Smooth muscle cell of bladder (primary cell): ENCODE measurements at places on chromosomes 5 and 9. TPM values are rescaled to one million over a fixed set of nuclear protein-coding genes. Genes with fewer than 3 reads are reported as not detected.

Gene ANGPTL2
- 125 and 167 TPM in 2 replicates for total RNA-seq

Gene NR2F1
- 49.5 and 55.8 TPM in 2 replicates for total RNA-seq

Gene GABRA6
- not detected in 2 replicates for total RNA-seq

Gene ACSL6
- total RNA-seq, result under 0.01 and 0.09 TPM in 2 replicates

Gene SLC6A7
- not detected in 2 replicates for total RNA-seq

Gene AIF1L
- under 0.01 TPM in 2 replicates for total RNA-seq

Gene ZNG1E
- 21.8 and 26.3 TPM in 2 replicates for total RNA-seq

Gene CCL21
- total RNA-seq, result not detected in 2 replicates

Gene NRARP
- 0.09 and 0.14 TPM in 2 replicates for total RNA-seq

Gene OLFM1
- 3.9 and 5.5 TPM in 2 replicates for total RNA-seq

Gene SLC46A2
- not detected in 2 replicates for total RNA-seq

Gene MRPS27
- 71.9 and 79.1 TPM in 2 replicates for total RNA-seq

Gene TERT
- total RNA-seq, result not detected in 2 replicates

Gene CNTLN
- 8.0 and 9.7 TPM in 2 replicates for total RNA-seq

Gene GABBR2
- total RNA-seq, result 2.0 and 12.9 TPM in 2 replicates

Gene SLC6A18
- total RNA-seq, result not detected in 2 replicates

Gene PRRT1B
- not detected in 2 replicates for total RNA-seq

Gene GPR151
- total RNA-seq, result not detected in 2 replicates

Gene KIAA0825
- total RNA-seq, result 3.0 and 3.1 TPM in 2 replicates

Gene CLTA
- 281 and 295 TPM in 2 replicates for total RNA-seq

Gene VAV2
- 9.5 and 12.4 TPM in 2 replicates for total RNA-seq

Gene RPP25L
- 24.8 and 25.9 TPM in 2 replicates for total RNA-seq

Gene RNF208
- total RNA-seq, result under 0.01 and 0.18 TPM in 2 replicates

Gene ENTREP1
- total RNA-seq, result not detected in 2 replicates

Gene KYAT1
- total RNA-seq, result 5.3 and 5.9 TPM in 2 replicates

Gene ADRB2
- under 0.01 and 0.09 TPM in 2 replicates for total RNA-seq

Gene ADRA1B
- total RNA-seq, result 0.14 and 0.18 TPM in 2 replicates

Gene MCIDAS
- total RNA-seq, result not detected in 2 replicates

Gene CCDC183
- 0.28 and 0.46 TPM in 2 replicates for total RNA-seq

Gene ECM2
- 4.3 and 5.0 TPM in 2 replicates for total RNA-seq

Gene SLC45A2
- 0.14 and 0.18 TPM in 2 replicates for total RNA-seq

Gene NR5A1
- not detected in 2 replicates for total RNA-seq

Gene SELENOP
- total RNA-seq, result 98.6 and 131 TPM in 2 replicates

Gene DBH
- total RNA-seq, result not detected in 2 replicates

Gene FIBCD1
- total RNA-seq, result 0.28 and 1.5 TPM in 2 replicates

Gene PTGDS
- 2.3 and 14.1 TPM in 2 replicates for total RNA-seq

Gene HRCT1
- 0.14 and 0.28 TPM in 2 replicates for total RNA-seq

Gene MVB12B
- 2.0 and 2.3 TPM in 2 replicates for total RNA-seq

Gene PCDHA12
- under 0.01 and 0.09 TPM in 2 replicates for total RNA-seq

Gene CDH18
- 0.71 and 1.3 TPM in 2 replicates for total RNA-seq

Gene AMBP
- total RNA-seq, result 0.28 and 0.46 TPM in 2 replicates

Gene HAND1
- total RNA-seq, result not detected in 2 replicates
